ENCODE measurements at places on chromosomes 11 and 22.
A peak's percentile ranks its signal among the peaks of the same experiment; 100 is the strongest.

DNA sequence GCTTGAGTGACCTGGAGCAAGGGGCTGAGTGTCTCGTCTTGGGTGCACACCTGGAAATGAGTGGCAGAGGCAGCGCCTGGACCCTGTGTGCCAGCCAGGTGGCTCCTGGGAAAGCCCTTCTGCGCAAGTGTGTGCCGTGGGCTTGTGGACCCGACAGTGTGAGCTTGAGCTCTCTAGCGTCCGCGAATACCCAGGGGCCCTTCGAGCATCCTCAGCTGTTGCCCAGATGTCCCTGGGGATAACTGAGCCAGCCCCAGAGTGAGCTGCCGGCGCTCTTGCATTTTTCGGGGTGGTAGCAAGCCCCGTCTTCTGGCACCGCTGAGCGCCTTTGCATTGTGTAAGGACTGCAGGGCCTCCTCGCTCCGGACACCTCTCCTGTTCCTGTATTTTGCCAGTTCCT is 399.2 kb downstream of the TBC1D22A start:
- peak; percentile 43 for DNase-seq

GRCh38 chr11:125343086-125343717 is 152.9 kb downstream of the FEZ1 start:
- DNase-seq: no peak

DNA sequence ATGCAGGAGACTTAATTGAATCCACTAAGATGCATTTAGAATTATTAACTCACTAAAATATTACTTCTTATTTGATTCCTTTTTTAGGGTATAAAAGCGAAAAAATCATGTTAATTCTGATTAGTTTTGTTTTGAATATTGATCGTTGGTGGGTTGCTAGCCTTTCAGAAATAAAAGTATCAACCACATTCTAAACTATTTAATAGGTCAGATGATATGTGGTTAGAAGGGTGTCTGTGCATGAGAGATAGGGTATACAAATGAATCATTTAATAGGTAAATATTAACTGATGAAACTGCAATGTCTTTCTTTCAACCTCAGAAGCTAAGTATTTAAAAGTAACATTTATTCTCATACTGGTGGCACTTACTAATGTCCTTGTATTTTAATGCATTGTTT is 515.1 kb downstream of the CNTN5 start:
- no peak for DNase-seq

DNA sequence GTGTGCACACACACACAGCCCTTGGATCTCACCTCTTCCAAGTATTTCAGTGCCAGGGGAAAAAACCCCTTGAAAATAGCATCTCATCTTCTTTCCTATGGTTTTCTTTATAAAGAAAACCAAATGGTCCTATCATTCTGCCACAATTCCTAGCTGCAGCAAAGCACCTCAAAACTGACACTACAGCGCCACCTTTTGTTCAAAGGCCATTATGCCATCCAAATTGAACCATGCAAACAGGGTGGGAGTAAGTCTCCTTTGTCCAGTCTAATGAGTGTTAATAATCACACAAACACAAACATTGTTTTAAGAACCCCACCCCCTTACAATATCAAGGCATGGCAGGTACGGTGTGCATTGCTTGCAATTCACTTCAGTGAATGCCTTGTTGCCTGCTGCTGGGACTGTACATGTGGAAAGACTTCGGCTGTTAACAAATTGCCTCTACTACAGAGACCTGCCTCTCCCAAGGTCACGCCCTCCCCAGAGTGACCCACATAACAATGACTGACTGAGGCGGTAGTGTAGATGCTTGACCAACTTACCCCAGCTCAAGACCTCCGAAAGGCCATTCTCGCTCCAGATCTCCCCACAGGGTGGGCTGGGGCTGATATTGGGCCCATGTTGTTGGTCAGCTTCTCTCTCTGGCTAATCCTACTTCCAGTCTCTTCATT is 31.7 kb downstream of the FAM181B start:
- DNase-seq: peak; percentile 72

GRCh38 chr22:46354176-46354992 is 18.9 kb downstream of the TRMU start:
- no peak for DNase-seq

- DNase-seq: no peak
Observed at GRCh38 chr11:28582506-28582905, 474.3 kb downstream of the METTL15 start.
